MV-4-11 (cell line): ENCODE measurements at places on chromosomes 2 and 18.

DNA sequence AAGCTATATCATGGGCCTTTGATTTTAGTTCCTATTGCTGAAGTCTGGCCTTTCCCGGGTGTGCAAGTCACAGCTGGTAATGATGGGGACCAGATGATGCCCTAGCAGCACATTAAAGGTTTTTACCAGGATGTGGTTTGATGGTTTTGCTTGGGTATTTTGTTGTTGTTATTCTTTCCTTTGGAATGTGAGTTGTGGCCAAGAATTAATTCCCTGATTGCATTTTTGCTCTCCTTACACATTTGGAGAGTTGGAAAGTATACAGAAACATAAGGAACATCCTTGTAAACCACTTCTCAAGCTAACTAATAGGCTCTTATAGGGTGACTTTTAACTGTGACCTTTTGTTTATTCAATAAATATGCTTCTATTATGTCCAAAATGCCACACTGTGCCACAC lies 154.1 kb upstream of the MMADHC start:
- DNase-seq, result no peak

DNA sequence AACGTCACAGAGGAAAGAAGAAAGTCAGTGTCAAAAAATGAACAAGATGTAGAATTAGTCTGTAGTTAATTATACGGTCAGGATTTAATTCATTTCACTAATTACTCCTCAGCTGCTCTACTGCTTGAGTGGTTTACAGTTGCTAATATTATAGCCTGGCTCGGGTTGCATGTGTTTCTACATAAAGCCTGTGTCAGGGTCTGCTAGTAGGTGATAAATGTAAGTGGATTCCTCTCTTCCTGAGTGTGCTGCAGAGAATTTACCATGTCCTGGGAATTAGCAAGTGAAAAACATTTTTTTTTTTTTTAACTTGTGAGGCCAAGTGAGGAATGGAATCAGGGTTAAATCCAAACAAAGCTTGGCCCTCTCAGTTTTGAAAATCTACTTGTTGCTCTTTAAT lies 622.6 kb downstream of the EPHA4 start:
- DNase-seq, result no peak

GRCh38 chr2:158969715-158970240 lies 1.3 kb downstream of the TANC1 start:
- DNase-seq, result no peak

GRCh38 chr2:144931960-144932359 lies 412.0 kb upstream of the ZEB2 start:
- DNase-seq, result no peak

- no peak for DNase-seq
These were observed 33.3 kb upstream of the KLF11 start for GRCh38 chr2:10009811-10010781.

- DNase-seq, result no peak
These were observed 24.4 kb upstream of the ACTG2 start for GRCh38 chr2:73868204-73868978.

DNA sequence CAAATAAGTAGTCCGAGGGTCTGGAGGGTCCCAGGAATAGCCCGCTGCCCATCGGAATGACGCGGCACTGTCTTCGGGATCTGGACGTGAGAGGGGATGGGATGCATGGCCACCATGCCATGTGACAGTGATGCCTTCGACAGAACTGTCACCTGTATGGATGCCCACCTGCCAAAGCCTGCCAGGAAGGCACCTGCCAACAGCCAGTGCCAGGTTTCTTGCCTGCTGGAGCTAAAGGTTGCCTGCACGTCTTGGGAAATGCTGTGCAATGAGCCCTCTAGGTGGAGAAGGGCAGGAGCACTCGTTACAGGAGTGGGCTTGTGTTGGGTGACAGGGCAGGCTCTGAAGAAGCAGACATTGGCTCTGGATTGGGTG lies 20.5 kb downstream of the GPR35 start:
- no peak for DNase-seq

DNA sequence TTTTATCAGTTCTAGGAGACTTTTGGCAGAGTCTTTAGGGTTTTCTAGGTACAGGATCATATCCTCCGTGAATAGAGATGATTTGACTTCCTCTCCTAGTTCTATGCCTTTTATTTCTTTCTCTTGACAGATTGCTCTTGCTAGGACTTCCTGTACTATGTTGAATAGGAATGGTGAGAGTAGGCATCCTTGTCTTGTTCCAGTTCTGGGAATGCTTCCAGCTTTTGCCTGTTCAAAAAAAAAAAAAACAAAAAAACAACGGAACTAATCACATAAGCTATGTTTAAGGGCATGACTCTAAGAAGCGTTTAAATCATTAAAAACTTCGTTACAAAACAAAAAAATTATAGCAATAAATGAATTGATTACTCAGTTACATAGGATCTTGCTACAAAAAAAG lies 145.7 kb downstream of the NUP35 start:
- no peak for DNase-seq

DNA sequence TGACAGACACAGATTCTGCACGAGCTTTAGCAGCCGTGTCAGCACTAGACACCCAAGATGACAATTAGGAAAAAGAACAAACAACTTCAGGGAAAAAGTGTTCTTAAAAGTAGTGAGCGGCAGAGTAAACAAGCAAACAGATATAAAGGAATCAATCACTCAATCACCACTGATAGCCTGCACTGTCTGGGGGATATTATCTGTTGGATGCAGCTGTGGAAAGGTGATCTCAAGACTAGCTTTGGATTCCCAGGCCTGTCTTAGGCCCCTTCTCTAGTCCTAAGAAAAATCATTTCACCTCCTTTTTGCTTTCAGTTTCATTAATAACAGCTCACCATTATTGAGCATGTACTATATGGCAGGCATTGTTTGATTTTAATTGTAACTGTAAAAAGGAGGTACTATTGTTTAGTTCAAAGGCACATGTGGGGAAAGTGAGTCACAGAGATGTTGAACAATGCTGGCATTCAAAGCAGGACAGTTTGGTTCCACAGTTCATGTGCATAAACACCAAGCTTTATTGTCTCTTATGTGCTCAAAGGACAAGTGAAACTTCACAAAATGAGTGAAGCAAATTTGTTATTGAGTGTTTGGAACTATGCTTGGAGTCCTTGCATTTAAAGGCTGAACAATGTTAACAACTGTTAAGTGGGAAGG lies 147.3 kb upstream of the TCF4 start:
- DNase-seq, result no peak

DNA sequence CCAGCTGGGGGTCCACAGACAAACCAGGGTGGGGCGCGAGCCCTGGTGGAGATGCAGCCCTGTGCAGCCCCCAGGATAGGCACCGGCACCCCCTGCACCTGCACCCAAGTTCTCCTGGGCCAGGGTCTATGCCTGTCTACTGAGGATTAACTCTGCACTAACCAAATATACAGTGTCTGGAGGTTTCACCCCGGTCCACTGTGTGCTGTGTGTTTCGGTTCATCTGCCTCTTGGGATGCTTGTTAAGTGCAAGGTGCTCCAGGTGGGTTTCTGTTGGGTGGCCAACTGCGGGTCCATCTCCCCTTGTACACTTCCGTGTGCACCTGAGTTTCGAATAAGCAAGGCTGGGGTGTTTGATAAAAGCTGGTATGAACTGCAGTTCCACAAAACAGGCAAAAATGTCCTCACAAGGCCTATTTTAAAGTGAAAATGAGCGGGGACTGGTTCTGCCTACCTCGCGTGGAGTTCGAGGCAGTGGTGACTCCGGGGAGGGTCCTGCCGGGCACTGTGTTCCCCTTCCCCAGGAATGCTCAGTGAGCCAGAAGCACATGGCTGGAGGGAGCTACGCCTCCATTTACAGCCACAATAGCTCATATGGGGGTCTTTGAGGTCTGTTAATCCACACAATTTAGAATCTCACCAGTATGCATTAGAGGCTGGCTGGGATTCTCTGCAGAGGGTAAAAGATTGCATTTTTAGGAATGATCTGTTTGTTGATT lies 70.7 kb downstream of the EDAR start:
- no peak for DNase-seq

- DNase-seq, result no peak
These were observed 133.1 kb downstream of the SH3RF3 start for GRCh38 chr2:109261906-109262631.

- DNase-seq, result no peak
These were observed 603.7 kb downstream of the ARHGAP15 start for GRCh38 chr2:143732871-143733270.

GRCh38 chr2:35522450-35522849 lies 833.1 kb upstream of the CRIM1 start:
- no peak for DNase-seq

DNA sequence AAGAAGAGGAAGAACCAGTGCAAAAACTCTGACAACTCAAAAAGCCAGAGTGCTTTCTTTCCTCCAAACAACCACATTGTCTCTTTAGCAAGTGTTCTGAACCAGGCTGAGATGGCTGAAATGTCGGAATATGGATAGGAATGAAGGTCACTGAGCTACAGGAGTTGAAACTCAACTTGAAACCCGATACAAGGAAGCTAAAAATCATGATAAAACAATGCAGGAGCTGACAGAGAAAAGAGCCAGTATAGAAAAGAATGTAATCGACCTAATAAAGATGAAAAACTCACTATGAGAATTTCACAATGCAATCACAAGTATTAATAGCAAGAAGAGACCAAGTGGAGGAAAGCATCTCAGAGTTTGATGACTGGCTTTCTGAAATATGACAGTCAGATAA lies 15.0 kb upstream of the EIF2AK3 start:
- DNase-seq, result no peak

DNA sequence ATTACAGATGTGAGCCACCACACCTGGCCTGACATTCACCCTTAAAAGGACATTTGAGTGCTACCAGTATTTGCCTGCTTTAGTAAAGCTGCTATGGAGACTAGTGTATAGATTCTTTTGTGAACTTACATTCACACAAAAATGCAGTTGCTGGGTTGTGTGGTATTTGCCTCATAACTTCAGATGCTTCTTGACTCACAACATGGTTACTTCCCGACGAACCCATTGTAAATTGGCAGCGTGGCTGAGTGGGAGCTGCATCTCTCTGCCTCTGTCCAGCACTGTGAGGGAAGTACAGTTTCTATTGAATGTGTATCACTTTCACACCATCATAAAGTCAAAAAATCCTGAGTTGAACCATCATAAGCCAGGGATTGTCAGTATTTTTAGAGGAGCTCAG lies 56.9 kb downstream of the RRM2 start:
- DNase-seq, result no peak

GRCh38 chr18:78542204-78542603 lies 437.4 kb upstream of the SALL3 start:
- peak; percentile 35 for DNase-seq

- no peak for DNase-seq
These were observed 29.3 kb upstream of the HS6ST1 start for GRCh38 chr2:128347701-128348539.

DNA sequence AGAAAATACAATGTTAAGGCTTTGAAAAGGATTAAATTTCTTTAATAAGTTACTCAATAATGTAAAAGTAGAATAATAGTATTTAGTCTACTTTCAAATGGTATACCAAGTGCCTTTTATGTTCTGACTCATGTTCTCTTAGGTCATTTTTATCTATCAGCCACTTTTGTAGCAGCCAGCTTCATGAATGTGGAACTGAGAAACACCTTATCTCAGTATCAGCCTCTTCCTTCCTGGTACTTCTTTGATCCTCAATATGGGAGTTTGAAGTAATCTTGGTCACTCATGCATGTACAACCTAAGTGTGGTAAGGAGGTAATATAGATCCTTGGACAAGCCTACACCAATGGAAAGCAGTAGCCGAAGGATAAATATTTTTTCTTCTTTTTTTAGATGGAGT lies 180.4 kb upstream of the NRXN1 start:
- DNase-seq, result no peak

GRCh38 chr2:62705859-62706720 lies 577 bp downstream of the EHBP1 start:
- DNase-seq, result peak; percentile 7

DNA sequence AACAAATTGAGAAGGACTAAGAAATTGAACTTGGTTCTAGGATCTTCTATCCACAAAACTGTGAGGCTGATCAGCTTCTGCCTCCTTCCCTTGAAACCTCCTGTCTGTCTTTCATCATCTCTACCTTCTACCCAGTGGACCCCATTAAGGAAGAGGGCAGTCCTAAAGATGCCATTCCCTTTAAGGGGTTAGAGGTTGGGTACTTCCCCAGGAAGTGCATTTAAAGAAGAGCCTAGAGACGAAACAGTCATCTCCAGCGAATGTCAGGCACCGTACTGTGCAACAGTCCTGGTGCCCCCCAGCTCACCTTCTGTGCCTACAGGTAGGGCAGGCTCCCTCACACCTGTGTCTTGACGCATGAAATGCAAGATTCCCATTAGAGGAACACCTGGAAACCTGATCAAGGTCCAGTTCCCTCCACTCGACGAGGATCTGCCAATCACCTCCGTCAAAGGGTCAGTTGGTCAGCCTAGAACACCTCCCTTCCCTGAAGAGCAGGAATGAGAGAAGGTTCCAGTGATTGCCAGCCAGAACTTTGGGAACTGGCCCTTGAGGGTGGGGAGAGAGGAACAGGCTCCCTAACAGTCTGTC lies 20.9 kb downstream of the LOXHD1 start:
- no peak for DNase-seq

DNA sequence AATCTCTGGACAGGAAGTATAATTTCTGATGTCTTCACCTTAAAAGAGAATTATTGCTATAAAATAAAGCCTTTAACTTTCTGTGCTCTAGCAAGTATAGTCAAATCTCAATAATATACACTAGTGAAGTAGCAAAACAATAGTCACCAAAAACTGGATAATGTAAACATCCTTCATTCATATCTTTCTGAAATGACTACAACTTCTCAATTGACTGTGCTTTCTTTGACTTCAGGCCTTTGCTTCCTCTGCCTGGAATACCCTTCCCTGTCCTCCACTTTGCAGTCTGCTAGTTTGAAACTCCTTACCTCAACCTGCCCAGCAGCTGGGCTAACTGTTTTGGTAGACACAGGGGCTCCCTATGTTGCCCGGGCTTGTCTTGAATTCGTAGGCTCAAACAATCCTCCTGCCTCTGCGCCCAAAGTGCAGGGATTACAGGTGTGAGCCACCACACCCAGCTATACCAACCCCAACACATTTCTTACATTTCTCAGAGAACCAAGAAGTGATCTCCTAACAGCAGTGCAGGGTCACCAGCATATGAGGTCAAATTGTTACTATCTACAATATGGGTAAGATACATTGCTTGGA lies 6.6 kb upstream of the PCBP1 start:
- no peak for DNase-seq
